ENCODE measurements at places on chromosomes 11 and 22.

DNA sequence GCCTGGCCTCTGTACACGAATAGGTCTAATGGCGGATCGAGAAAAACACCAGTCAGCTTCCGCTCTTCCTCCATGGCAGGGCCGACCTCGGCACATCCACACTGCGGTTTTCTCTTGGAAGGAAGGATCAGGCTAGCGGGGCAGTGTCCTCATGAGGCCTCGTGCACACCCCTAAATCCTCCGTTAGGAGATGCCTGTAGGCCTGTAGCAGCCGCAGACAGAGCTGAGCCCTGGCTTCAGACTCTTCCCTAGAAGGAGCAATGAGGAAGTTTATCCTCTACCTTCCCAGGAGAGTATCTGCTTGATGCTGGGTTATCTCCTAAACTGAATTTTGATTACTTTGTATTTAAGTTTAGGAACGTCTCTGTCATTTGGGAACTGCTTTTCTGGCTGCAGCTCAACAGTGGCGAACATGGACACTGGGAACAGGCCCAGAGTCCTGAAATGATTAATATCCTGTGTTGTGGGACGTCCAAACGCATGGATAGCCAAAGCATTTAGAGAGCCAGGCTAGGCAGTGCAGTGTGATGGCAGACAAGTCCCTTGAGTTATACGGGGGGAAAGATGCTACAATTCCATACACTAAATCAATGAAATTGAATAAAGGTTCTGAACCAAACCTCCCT is 16.5 kb upstream of the BMAL1 start:
- DNase-seq, result no peak

- DNase-seq, result peak; percentile 82
Observed at GRCh38 chr22:37486224-37486845, at the start of gene MFNG. MFNG (minus strand) TSS chr22:37486384; CDS start chr22:37486177, 207 bp downstream.

GRCh38 chr11:19244084-19244483 is 3.3 kb upstream of the E2F8 start:
- DNase-seq, result no peak

DNA sequence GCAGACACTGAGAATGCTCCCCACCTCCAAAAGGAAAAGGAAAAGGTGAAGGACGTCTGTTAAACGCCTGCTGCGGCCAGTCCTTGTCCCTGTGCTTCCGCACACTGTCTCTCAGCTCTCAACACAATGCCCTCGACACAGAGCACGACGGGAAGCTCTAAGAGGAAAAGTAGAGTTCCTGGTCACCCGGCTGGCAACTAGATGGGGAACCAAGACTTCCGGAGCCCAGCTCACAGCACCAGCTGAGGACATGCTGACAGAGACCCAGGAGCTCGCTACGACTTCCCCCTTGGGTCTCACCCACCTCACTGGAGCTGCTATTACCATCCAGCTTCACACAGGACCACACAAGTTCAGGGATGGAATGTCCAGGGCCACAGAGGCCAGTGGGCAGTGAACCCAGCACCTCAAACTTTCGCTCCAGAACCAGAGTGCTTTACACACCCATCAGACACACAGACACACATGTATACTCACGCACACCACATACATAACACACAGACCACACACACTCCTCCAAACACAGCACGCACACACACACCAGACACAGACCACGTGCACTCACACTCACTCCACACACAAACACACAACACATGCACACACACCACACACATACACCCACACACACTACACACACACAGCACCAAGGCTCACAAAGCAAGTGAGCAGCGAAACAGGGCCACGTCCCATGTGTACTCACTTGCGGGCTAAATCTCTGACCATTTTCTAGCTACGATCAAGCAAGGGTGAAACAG is 9.6 kb downstream of the SULT4A1 start:
- no peak for DNase-seq
